ENCODE measurements at places on chromosomes 6 and 20. TPM values are rescaled to one million over a fixed set of nuclear protein-coding genes. Genes with fewer than 3 reads are reported as not detected.

The PSORS1C2 gene
- not detected for total RNA-seq

- DNase-seq: no peak
These were observed 83.9 kb downstream of the SESN1 start for GRCh38 chr6:109010705-109011102.

The CLDN20 gene
- total RNA-seq: not detected

The ARMH2 gene
- total RNA-seq: not detected

The HLA-DRB1 gene
- 30.3 TPM for total RNA-seq
